ENCODE measurements at places on chromosomes 1 and 21.

- no peak for DNase-seq
Observed at GRCh38 chr1:1543706-1544099, 3.3 kb upstream of the TMEM240 start.

DNA sequence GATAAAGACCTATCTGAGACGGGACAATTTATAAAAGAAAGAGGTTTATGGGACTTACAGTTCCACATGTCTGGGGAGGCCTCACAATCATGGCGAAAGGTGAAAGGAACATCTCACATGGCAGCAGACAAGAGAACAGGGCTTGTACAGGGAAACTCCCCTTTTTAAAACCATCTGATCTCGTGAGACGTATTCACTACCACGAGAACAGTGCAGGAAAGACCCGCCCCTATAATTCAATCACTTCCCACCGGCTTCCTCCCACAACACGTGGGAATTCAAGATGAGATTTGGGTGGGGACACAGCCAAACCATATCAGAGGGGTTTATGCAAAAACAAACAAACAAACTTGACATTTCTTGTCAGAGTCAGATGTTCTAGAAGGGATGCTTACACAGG is 89.7 kb downstream of the PLPP3 start:
- no peak for DNase-seq

DNA sequence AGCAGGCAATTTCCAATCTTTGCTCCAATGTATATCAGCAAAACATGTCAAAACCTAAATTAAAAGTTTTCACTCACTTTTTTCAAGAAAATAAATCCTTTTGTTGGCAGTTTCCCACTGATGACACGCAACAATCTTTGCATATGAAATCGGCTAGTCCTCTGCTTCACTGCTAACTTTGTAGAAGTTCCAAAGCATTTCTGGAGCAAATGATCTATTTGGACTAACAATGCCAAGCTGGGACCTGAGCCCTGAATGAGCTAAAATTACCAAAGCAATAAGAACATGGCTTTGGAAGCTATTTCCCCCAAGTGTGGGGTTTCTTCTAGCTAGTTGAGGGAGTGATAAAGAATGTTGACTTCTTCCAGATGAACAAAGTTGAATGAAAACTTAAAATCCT is 5.1 kb downstream of the BEND5 start:
- no peak for DNase-seq

- DNase-seq, result peak; percentile 59
Observed at GRCh38 chr1:25519624-25520023, 23.8 kb upstream of the LDLRAP1 start.

DNA sequence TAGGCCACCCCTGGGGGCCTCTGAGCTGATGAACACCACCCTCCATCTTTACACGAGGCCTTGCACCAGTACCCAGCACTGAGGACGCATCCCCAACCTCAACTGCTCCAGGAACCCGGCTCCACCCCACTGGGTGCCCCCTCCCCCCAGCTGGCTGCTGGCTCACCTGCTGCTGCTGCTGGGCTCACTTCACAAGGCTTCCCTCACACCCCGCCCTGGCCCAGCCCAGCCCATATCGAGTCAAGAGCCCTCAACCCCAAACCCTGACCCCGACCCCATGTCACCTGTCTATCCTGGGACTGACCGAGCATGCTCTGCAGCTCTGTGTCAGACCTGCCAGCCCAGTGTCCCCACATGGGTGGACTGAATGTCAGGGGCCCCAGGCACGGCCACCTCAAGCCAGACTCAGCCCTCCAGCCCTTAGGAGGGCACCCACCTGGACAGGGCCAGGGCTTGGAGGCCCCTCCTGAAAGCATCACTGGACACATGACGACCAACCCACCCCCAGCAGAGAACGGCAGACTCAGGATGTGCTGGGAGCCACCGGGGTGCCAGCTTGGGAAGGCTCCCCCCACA is 21.4 kb downstream of the WNT9A start:
- no peak for DNase-seq

DNA sequence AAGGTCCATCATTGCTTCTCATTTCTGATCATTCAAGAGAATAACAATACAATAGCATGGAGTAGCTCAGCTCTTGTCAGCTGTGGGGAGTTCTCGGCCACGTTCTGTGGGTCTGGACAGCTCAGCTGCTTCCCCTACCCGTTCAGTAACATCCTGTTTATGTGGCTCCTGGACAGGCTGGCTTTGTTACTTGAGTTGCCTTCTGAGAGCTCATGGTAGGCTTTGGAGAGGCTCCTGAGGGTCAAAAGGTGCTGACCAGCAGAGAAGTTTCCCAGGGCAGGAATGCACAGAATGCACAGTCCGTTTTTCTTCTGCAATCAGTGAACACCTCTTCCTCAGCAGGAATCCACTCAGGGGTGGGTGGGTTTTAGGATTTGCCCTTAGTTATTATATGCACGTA is 36.0 kb downstream of the KAZN start:
- DNase-seq, result no peak

DNA sequence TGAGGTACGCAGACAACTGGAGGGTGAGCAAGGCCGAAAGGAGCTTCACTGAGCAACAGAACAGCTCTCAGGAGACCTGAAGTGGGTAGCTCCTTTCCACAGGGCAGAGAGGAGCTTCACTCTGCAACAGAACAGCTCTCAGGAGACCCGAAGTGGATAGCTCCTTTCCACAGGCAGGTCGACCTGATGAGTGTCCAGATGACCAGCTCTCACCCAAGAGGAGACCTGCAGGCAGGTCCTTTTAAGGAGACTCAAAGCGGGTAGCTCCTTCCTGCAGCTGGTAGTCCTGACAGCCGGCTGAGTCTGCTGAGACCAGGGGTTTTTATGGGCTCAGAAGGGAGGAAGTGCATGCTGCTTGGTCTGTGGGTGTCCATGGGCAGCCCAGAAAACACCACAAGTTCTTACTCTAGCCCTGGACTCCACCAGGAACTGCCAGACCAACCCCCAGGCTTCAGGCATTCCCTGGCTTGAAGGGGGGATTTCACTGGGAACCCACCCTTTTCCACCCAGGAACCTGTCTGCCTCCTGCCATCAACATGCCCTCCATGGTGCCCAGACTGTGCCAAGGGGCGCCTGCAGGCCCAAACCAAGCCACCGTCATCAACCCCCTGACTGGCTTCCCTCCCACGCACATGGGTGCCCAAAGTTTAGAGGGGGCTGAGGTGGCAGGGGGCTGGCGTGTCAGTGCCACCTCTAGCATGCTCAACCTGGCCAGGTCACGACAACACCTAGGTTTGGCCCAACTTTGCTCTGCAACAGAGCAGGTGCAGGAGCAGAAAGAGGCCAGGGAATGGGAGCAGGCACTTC is 43.6 kb downstream of the ZBTB8OS start:
- no peak for DNase-seq

DNA sequence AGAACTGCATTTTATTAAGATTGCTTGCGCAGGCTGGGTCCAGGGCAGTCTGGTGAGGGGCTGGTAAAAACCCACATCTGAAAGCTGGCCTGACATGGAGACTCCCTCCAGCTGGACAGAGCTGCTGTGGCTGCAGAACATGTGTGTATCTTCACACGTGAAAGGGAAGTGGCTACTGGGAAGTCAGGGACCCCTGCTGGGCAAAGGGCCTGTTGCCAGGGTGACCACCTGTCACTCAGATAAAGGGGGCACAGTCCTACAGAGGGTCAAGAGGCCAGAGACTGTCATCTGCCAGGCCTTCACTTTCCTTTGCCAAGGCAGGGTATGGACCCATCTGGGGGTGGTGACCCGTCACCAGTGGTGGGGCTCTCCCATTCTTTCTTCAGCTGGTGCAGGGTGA is 17.5 kb downstream of the NKAIN1 start:
- no peak for DNase-seq

Data from foreskin melanocyte (primary cell).